ENCODE measurements at places on chromosomes 1 and 21. TPM values are rescaled to one million over a fixed set of nuclear protein-coding genes. Genes with fewer than 3 reads are reported as not detected.

- no peaks in the 10 kb centered on the region for H3K36me3 ChIP-seq
- H3K27me3 ChIP-seq: no peaks in the 10 kb centered on the region
- DNase-seq: no peak
- no peak overlapping the region for H3K27ac ChIP-seq
- peaks cover 4% of the 10 kb centered on the region for H3K4me1 ChIP-seq
These were observed 2.1 kb upstream of the CAPN8 start for GRCh38 chr1:223667484-223668182.

- peaks cover 37% of the 10 kb centered on the region for H3K4me1 ChIP-seq
- no peaks in the 10 kb centered on the region for H3K27me3 ChIP-seq
- H3K27ac ChIP-seq: no peak overlapping the region
These were observed 180.8 kb upstream of the LMO4 start for GRCh38 chr1:87147851-87148250.

Gene OR2M3
- not detected for polyA plus RNA-seq

DNA sequence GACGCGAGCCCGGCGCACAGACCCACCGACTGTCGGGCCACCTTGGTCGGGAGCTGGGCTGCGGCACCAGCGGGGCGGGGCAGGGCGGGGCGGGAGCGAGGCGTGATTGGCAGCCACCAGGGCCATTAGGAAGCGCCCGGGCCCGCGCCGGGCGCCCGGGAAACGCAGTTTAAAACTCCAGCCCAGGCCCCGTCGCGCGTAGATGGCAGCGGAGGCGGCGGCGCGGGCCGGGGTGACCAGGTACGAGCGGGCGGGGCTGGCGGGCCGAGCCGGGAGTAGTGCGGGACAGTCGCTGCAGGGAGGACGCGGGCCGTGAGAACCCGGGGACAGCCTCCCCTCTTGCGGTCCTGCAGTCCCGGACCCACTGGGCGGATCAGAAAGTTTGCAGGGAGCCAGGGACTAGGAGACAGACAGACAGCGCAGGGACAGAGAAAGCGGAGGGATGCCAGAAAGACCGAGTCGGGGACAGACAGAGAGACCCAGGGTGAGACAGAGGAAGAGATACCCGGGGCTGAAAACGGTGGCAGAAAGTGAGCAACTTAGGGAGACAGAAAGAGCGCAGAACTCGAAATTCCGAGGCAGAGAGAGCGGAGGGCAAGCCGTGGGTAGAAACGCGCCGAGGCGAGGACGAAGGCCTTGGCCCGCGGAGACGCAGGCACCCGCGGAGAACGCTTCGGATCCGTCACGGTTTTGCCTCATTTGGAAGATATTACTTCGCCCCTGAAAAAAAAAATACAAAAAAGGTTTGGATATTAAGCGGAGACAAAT, at the start of gene DMBX1:
DMBX1 (plus strand) TSS at position 199 of the 768 bp plus-strand sequence. CDS start 17,175 bp downstream, outside the sequence.
- H3K4me1 ChIP-seq: peaks cover 64% of the 10 kb centered on the region
- H3K27ac ChIP-seq: no peak within 1 kb of the TSS
- peak; percentile 93 for DNase-seq
- no peaks in the 10 kb centered on the region for H3K36me3 ChIP-seq
- peak within 1 kb of the TSS; percentile 67 for H3K4me3 ChIP-seq

- peak overlapping the region; percentile 59 for H3K4me3 ChIP-seq
- no peak for DNase-seq
- peaks cover 88% of the 10 kb centered on the region for H3K27me3 ChIP-seq
- H3K4me1 ChIP-seq: peaks cover 26% of the 10 kb centered on the region
- H3K27ac ChIP-seq: no peak overlapping the region
- no peaks in the 10 kb centered on the region for H3K36me3 ChIP-seq
These were observed 5.9 kb upstream of the WNT2B start for GRCh38 chr1:112502826-112503225.

DNA sequence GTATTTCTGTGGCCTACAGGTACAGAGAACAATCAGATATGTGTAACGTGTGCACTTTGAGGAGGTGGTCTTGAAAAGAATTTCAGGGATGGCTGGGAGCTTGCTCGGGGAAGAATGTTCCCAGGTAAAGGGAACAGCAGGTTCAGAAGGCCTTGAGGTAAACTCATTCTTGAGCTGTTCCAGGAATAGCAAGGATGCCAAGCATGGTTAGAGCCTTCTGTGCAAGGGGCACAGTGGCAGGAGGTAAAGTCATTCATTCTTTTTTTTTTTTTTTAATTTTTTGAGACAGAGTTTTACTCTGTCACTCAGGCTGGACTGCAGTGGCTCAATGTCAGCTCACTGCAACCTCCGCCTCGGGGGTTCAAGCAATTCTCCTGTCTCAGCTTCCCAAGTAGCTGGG, 10.0 kb downstream of the UBE4B start:
- peaks cover 2% of the 10 kb centered on the region for H3K36me3 ChIP-seq
- H3K4me1 ChIP-seq: peaks cover 19% of the 10 kb centered on the region
- H3K4me3 ChIP-seq: no peak overlapping the region
- H3K27me3 ChIP-seq: no peaks in the 10 kb centered on the region
- no peak for DNase-seq
- H3K27ac ChIP-seq: no peak overlapping the region

- no peaks in the 10 kb centered on the region for H3K27me3 ChIP-seq
- H3K4me1 ChIP-seq: peaks cover 14% of the 10 kb centered on the region
- H3K4me3 ChIP-seq: no peak overlapping the region
- DNase-seq: no peak
- H3K27ac ChIP-seq: no peak overlapping the region
These were observed 64.7 kb upstream of the HIVEP3 start for GRCh38 chr1:41983451-41983850.

GRCh38 chr21:43766734-43767497, 9.2 kb downstream of the CSTB start:
- H3K27ac ChIP-seq: peak overlapping the region; percentile 63
- DNase-seq: no peak
- H3K36me3 ChIP-seq: no peaks in the 10 kb centered on the region
- H3K27me3 ChIP-seq: no peaks in the 10 kb centered on the region
- peaks cover 15% of the 10 kb centered on the region for H3K4me1 ChIP-seq

Data from GM23338 (cell line).